ENCODE measurements at places on chromosomes 4 and X.

GRCh38 chr4:28469886-28470285 lies 1609.2 kb downstream of the STIM2 start:
- DNase-seq: no peak

DNA sequence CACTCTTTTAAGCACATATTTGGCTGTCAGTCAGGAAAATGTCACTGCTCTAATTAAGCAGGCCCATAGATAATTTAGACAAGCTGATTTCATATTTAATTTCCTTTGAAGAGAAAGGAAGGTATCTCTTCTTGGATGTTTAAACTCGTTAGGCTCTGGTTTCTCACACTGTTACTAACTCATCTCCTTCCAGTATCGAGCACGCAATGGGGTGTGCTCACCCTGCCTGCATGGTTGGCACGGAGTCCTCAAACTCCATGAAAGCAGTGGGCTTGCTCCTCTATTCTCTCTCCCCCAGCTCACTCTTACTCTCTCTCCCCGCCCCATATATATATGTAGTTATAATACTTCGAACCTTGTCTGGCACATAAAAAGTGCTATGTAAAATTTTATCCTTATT lies 76.9 kb downstream of the EGF start:
- no peak for DNase-seq

DNA sequence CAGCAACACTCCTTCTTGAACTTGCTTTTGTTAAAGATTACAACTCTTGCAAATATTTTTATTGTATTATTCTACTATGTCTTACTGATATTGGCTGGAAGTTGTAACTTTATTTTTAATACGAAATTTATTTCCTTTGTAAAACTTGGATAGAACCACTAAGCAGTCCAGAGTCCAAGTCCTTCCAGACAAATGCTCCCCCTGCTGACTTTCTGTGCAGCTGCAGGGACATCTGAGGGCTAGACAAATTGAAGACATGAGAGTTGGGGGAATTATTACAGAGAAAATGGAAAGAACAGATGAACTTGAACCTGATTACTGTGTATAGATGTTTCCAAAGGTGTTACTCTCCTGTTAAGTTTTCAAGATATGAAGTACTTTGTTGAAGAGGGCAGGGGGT lies 238.8 kb downstream of the GRIA3 start:
- peak; percentile 3 for DNase-seq

- no peak for DNase-seq
Measured at GRCh38 chr4:137531986-137532868, at the start of gene PCDH18. PCDH18 (minus strand) TSS chr4:137532494; CDS start chr4:137532088, 406 bp downstream.

- DNase-seq: no peak
Measured at GRCh38 chrX:116872931-116873330, 410.2 kb upstream of the CT83 start.

DNA sequence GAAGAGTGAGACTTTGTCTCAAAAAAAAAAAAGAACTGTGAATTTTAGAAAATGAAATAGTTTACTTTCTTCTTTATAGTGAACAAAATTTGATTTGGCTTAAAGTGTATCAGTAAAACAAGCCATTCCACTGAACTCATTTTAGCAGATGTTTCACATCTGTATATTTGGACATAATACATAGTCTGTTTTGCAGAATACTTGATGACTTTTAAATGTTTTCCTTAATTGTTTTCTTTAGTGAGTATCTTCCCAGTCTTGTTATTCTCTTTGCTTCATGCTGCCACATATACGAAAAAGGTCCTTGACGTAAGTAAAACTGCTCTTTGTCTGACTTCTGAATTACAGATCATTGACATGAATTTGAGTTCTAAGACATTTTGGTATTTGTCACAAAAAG lies 8.3 kb downstream of the TMEM33 start:
- no peak for DNase-seq

- no peak for DNase-seq
Measured at GRCh38 chrX:3504916-3505315, 158.5 kb upstream of the MXRA5 start.

GRCh38 chr4:114156371-114156770 lies 176.9 kb upstream of the ARSJ start:
- DNase-seq: no peak

DNA sequence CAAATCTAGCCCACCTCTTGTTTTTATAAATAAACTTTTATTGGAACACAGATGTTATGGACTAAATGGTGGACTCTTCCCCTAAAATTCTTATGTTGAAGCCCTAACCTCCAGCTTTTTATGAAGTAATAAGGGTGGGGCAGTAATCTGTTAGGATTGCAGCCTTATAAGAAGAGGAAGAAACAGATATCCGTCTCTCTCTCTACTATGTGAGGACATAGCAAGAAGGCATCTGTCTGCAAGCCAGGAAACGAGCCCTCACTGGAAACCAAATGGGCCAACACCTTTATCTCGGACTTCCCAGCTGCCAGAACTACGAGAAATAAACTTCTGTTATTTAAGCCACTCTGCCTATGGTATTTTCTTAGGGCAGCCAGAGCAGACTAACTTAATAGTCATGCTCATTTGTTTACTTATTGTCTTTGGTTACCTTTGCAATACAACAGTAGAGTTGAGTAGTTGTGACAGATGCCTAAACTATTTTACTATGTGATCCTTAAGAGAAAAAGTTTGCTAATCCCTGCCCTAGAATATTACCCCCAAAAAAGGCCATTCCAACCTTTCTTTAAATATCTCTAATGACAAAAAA lies 67.4 kb downstream of the MANBA start:
- no peak for DNase-seq

All from NCI-H1694 treated with DMSO at 0.1 percent for 48 hours (cell line).